Hematopoietic multipotent progenitor cell treated with erythropoietin and hydrocortisone succinate and interleukin-3 and kit ligand, for 4 days (in vitro differentiated cells): ENCODE measurements at places on chromosomes 1 and 21.
A peak's percentile ranks its signal among the peaks of the same experiment; 100 is the strongest.

GRCh38 chr1:115426231-115426771, 88.3 kb upstream of the NGF start:
- no peak for DNase-seq

DNA sequence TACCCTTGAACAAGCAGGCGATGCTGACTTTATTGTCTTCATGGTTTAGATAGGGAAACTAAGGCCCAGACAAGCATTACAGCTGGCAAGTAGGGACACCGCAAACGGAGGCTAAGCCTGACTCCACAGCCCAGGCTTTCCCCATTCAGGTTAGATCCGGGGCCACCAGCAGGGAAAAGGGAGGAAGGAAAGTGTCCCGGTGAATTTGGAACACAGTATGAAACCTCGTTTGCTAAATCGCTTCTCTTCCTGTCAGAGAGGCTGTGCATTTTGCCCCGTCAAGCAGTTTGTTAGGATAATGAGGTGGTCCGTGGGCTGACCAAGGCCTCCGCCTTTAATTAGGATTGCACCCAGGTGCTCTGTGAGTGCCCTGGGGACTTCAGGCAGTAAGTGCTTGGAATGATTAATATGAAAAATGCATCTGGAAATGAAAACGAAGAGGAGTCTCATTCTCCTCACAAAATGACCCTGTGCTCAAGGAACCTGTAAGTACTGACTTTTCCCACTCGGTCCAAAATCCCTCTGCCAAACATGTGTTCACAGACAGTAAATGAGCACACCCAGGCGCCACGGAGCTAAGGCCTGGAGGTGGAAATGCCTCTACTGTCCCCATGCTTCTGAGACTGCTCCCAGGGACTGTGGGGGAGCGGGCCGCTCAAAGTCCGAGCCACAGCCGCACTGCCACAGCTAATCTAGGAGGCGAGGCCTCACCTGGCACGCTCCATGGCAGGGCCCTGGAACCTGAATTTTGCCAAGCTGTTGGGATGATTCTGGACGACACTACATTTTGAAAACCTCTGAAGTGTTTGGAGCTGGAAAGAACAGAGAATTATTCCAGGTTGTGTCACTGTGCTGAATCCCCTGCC, 234.1 kb downstream of the SDCCAG8 start:
- DNase-seq, result no peak

GRCh38 chr1:18640228-18641004, 9.8 kb downstream of the PAX7 start:
- no peak for DNase-seq

GRCh38 chr1:58592522-58593134, 15.6 kb upstream of the TACSTD2 start:
- DNase-seq, result no peak

- no peak for DNase-seq
Observed at GRCh38 chr1:12549460-12550349, 68.3 kb downstream of the DHRS3 start.

- DNase-seq, result peak; percentile 39
Observed at GRCh38 chr1:205210756-205211168, 740 bp downstream of the DSTYK start.

- peak; percentile 55 for DNase-seq
Observed at GRCh38 chr1:157626099-157626498, 28.2 kb upstream of the FCRL4 start.

DNA sequence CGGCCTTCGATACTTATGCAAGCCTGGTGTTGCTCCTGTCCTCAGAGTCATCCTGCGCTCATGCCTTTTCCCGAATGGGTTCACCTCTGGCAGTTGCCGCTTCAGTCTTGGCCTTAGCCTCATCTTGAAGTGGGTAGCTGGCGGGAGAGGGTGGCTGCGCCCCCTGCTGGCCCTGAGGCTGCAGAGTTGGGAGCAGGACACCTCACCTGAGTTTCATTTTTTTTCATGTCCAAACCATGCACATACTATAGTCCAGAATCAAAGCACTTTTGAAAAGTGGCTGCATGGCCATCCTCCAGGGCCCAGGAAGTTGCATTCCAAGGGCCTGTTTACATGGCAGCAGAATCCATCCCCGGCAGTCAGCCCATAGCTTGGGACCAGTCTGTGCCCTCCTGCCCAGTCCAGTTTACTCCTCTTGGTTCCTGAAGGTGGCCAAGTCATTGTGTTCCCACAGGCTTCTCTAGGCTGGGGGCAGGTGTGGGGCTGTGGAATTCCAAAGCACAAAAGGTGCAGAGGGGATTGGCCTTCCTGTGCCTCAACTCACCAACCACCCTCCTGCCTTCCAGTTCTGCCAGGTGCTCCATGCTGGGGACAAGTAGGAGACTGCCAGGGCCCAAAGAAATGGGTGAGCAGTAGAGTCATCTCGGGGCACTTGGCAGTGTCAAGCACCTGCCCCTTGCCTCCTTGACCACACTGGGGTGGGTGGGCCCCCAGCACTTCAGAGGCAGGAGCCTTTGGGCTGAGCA, 44.0 kb downstream of the YARS1 start:
- DNase-seq, result peak; percentile 88

GRCh38 chr1:30418939-30419720, 304.3 kb downstream of the MATN1 start:
- DNase-seq, result no peak

- peak; percentile 51 for DNase-seq
Observed at GRCh38 chr1:151828921-151829320, 2.7 kb downstream of the RORC start.

GRCh38 chr21:30306884-30307283, 13.2 kb downstream of the KRTAP26-1 start:
- DNase-seq, result no peak

DNA sequence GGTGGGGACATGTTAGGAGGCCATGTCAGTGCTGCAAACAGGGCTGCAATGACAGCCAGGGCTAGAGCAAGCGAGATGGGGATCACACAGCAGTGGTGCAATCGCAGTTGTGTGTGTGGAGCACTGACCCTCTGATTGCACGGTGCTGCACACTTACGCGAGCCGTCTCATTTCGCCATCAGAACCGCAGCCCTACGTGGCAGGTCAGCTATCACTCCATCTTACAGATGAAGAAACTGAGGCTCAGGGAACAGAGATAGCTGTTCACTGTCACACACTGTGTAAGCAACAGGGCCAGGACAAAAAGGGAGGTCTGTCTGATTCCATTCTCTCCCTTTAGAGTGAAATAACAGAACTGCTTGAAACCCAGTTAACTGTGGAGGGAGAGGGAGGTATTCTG, 104.8 kb upstream of the SLC45A1 start:
- peak; percentile 33 for DNase-seq

- no peak for DNase-seq
Observed at GRCh38 chr1:231421546-231421970, 529 bp downstream of the EGLN1 start.

GRCh38 chr1:211811126-211811525, 19.4 kb downstream of the LPGAT1 start:
- no peak for DNase-seq

GRCh38 chr21:25733859-25734653, 648 bp downstream of the ATP5PF start:
- peak; percentile 63 for DNase-seq

DNA sequence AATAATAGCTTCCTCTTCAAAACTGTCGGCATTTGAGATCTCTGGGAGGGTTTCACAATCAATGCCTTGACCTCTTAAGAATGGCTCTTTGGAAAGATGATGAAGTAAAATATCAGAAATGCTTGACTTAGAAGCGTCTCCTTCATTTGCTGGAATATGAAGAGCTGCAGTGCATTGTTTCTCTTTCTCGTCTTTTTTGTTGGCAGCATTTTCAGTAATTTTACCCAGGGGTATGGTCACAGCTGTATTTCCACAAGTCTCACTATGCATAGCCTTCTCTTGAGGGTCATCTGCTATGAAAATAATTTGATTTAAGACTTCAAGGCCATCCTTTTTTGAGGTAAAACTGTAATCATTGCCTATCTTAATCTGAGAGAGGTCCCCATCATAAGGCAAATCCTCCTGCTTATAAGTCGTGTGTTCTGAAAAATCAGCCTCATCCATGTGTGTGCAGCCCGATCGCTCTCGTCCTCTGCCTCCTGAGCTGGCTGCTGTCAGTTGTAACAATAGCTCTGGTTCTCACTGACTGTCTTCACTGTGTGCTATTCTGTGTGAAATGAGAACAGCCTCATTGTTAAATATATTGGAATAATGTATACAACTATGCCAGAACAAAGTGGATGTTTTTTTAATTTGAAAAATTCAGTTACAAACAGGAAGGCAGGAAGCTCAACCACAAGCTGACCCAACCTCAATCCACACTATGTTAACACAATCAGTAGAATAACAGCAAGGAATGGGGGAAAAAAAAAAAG, 4.5 kb downstream of the AKNAD1 start:
- peak; percentile 79 for DNase-seq

GRCh38 chr1:193019442-193020026, 39.6 kb downstream of the UCHL5 start:
- peak; percentile 77 for DNase-seq

GRCh38 chr1:99648107-99648506, 2.2 kb downstream of the PALMD start:
- no peak for DNase-seq

DNA sequence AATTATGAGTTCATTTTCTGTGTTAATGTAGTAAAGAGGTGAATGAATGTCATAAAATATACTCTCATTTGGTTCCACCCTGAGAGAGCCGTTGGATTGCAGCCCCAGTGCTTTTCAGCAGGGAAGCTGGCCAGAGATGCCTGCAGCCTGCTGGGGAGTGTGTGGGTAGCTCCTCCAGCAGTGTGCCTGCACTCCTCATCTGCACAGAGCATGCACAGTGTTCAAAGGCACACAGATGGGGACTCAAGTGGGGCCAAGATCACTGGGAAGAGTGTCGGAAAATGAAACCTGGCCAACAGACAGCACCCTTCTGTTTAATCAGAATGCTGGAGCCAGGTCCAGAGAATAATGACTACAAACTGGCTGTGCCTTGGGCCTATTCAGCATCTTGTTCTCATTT, 206.8 kb downstream of the ST6GALNAC3 start:
- DNase-seq, result no peak

- DNase-seq, result no peak
Observed at GRCh38 chr1:193553564-193553963, 367.2 kb upstream of the B3GALT2 start.

DNA sequence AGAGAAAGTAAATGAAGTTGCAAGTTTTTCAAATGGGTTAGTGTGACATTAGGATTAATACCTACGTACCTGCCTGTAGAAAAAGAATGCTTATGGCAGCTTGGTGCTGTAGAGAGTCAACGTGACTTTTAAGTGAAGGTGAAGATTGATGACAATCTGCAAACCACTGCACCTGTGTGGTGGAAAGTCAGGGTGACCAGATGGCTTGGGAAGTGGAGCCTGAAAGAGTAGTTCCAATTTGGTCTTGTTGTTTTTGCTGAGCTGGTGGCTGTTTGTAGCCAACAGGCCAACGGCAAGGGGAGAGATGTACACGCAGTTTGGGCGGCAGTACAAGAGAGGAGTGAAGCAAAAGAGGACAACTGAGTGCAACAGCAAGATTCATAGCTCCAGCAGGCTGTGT, 78.1 kb upstream of the JAK1 start:
- DNase-seq, result no peak

- DNase-seq, result no peak
Observed at GRCh38 chr1:94031591-94031990, 89.4 kb downstream of the ABCA4 start.

GRCh38 chr1:200784576-200784975, 45.9 kb downstream of the CAMSAP2 start:
- DNase-seq, result no peak

- no peak for DNase-seq
Observed at GRCh38 chr1:62092110-62092509, 102.5 kb upstream of the L1TD1 start.

DNA sequence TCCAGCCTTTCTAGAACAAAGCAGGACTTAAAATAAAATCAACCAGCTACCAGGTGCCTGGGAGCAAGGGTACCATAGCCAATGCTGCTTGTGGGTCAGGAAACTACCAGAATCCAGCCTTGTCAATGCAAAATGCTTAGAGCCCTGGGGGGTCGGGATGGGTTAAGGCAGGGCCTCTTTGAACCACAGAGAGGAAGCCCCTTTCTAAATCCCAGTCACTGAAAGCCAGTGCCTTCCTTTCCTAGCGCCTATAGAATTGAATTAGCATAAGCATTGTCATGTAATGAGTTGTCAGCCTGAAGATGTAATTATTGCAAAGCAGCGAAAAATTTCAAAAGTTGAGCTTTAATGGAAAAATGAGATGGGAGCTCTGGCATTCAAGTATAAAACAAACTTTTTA, 176.6 kb upstream of the DAB1 start:
- DNase-seq, result no peak

DNA sequence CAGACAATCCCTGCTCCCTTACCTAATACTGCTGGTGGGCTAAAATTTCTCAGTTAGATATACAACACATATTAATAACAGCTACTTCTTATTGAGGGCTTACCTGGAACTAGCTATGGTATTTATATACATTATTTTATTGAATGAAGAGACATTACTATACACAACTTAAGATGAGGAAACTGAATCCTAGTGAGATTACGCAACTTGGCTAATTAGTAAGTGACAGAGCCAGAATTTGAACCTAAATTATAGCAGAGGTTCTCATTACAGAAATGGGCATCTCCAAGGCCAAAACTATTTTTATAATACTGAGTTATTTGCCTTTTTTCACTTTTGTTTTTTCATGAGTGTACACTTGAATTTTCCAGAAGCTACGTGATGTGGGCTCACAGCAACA, 44.5 kb upstream of the SMYD2 start:
- no peak for DNase-seq

GRCh38 chr1:230855886-230856285, 12.4 kb downstream of the C1orf198 start:
- no peak for DNase-seq
